Diencephalon (tissue), 1 donor: ENCODE measurements at places on chromosomes 13 and 19. TPM values are rescaled to one million over a fixed set of nuclear protein-coding genes. Genes with fewer than 3 reads are reported as not detected.

Gene SELENOV
- not detected for total RNA-seq

Gene CEACAM1
- total RNA-seq: 0.23 TPM

Gene ALG5
- 26.5 TPM for total RNA-seq

Gene MEDAG
- 0.46 TPM for total RNA-seq

Gene FCGBP
- total RNA-seq: 3.0 TPM

Gene DNAJC15
- 23.1 TPM for total RNA-seq

Gene C1QTNF9B
- total RNA-seq: not detected

Gene POGLUT2
- total RNA-seq: 11.5 TPM

Gene SGCG
- 0.69 TPM for total RNA-seq

Gene ZNF90
- 3.9 TPM for total RNA-seq

Gene TBXA2R
- 1.4 TPM for total RNA-seq

Gene STOML3
- 1.6 TPM for total RNA-seq

Gene SETDB2
- total RNA-seq: 20.1 TPM

Gene SHISA2
- 9.2 TPM for total RNA-seq

Gene ADGRE2
- total RNA-seq: under 0.01 TPM

Gene ACP7
- total RNA-seq: not detected

Gene NXNL1
- total RNA-seq: not detected

Gene ZNF583
- 44.5 TPM for total RNA-seq

Gene LYPD5
- 6.7 TPM for total RNA-seq

Gene C2CD4C
- total RNA-seq: 28.8 TPM

Gene CCL25
- not detected for total RNA-seq

Gene ZNF416
- 14.1 TPM for total RNA-seq

Gene MAST1
- total RNA-seq: 71.0 TPM

Gene KRTDAP
- total RNA-seq: not detected

Gene GRK1
- 0.46 TPM for total RNA-seq

Gene ANGPTL8
- not detected for total RNA-seq

Gene C19orf18
- not detected for total RNA-seq

Gene PSPN
- 3.2 TPM for total RNA-seq

Gene CGB7
- total RNA-seq: not detected

Gene KCNK6
- total RNA-seq: 0.23 TPM

Gene DACT3
- 24.0 TPM for total RNA-seq

Gene NPHS1
- total RNA-seq: 0.46 TPM

Gene SPACA6
- 4.4 TPM for total RNA-seq

Gene PRR36
- total RNA-seq: 3.5 TPM

Gene LILRA6
- 0.23 TPM for total RNA-seq

Gene KLHL1
- total RNA-seq: 34.1 TPM

Gene PDX1
- total RNA-seq: not detected
